EL (cell line): ENCODE measurements at places on chromosomes 16 and 17.

- no peak for DNase-seq
These were observed 190.2 kb downstream of the IRX5 start for GRCh38 chr16:55120826-55121225.

GRCh38 chr17:79038545-79039135 is 14.7 kb downstream of the C1QTNF1 start:
- peak; percentile 91 for DNase-seq

DNA sequence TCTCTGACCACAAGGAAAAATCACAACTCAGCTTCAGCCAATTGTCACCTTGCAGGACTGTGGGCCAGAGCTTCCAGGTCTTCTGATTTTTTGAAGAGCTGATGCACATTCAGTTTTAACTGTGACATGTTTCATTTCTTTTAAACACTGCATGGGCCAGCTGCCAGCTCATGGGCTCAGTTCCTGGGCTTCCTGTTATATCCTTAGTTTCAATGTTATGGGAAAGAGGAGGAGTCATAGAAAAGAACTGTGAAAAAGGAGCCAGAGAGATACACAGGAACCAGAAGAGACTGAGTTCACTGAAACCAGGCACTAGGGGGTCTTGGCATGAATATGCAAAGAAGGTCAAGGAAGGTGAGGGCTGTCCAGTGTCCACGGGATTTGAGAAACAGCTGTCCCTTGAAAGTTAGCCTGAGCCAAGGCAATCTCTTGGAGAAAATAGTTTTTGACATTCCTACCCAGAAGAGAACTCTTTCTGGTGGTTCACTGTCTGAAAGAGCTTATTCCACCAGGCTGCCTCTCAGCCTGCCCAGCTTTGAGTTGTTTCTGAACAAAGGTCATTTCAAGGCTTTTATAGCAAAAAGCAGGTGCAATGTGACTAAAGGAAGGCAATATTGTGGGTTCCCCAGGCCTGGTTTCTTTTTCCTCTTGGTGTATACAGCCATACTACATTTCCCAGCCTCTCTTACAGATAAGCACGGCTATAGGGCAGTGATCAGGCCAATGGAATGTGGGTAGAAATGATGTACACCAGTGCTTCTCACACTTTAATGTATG is 10.5 kb downstream of the PDILT start:
- DNase-seq = no peak

DNA sequence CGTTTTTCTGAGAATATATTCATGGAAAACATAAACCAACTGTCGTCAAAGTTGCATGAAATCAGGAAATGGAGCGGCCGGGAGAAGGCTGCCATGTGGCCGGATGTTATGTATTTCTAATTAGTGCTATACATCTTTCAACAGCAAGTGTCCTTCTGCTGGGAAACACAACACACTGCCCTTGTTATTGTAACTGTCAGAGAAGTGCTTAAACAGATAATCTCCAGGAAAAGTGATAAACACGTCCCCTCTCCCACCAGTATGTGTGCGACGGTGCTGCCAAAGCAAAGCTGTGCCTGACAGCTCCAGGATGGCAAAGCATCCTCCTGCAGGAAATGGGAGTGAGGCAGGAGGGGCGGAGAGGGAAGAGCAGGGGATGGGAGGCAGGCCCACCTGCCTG is 111.8 kb downstream of the SMG6 start:
- DNase-seq = no peak

DNA sequence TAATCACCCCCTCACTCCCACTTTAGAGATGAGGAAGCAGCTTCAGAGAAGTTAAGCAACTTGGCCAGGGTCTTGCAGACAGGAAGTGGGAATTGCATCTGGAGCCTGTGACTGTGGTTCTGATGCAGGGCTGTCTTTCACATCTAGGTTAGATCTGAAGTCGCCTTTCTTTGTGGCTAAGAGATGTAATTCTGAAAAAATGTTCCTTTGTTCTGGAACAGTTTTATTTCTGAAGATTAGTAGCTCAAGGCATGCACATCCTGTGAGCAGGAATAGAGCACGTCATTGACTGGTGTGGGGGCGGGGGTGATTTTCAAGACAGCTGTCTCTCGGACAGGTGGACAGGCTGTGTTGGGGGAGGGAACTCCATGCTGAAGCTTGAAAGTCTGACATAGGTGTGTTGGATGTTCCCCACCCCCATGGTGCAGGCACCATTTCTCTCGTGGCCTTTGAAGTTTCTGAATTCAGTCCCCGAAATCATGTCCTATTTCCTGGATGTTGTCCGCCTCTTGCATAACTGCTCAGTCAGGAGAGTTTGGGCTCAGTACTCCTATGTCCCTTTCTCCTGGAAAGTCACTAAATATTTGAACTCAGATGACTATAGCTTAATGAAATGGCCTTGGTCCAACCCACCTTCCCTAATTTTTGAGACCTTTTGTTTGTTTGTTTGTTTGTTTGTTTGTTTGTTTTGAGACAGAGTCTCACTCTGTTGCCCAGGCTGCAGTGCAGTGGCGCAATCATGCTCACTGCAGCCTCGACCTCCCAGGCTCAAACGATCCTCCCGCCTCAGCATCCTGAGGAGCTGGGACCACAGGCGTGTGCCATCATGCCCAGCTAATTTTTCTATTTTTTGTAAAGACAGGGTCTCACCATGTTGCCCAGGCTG is 21.0 kb upstream of the HERPUD1 start:
- peak; percentile 89 for DNase-seq

- peak; percentile 81 for DNase-seq
These were observed 6.5 kb upstream of the LLGL1 start for GRCh38 chr17:18218756-18219415.

- DNase-seq = no peak
These were observed 529.5 kb upstream of the RBFOX1 start for GRCh38 chr16:6803176-6803575.

- DNase-seq = no peak
These were observed 10.7 kb downstream of the SPNS2 start for GRCh38 chr17:4509401-4509800.

GRCh38 chr16:89104930-89105571 is 11.4 kb downstream of the ACSF3 start:
- DNase-seq = no peak

DNA sequence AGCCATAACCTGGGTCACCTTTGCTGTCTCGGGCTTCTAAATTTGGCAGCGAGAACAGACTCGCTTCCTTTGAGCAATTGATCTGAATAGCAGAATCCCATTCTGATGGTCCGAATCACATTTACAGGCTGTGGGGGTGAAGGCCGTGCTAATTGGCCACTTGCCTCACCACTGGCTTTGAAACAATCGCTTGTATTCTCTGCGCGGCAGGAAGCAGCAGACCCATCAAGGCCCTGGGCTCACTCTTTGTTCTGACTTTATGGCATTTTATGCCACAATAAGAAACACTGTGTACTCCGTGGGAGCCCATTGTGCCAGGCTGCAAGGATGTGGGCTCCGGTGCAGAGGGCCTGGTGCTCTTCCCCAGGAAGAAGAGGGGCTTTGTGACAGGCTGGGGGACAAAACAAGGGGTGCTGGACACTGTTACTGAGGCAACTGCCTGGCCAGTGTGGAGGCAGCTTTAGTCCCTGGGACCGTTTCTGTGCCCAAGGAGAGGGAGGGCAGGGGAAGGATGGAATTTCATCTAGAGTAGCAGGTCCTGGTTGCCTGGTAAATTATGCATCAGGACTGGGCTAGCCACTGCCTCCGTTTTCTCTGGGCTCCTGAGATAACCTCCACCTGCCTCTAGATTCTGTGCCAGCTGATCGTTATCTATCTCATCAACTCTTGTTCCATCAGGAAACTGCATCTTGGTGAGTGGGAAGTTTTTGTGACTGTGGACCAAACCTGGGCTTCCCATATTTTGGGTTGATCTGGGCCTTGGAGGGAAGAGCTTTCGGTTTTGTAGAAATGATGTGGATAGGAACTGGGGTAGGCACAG is 78.5 kb downstream of the MRC2 start:
- DNase-seq = peak; percentile 51

DNA sequence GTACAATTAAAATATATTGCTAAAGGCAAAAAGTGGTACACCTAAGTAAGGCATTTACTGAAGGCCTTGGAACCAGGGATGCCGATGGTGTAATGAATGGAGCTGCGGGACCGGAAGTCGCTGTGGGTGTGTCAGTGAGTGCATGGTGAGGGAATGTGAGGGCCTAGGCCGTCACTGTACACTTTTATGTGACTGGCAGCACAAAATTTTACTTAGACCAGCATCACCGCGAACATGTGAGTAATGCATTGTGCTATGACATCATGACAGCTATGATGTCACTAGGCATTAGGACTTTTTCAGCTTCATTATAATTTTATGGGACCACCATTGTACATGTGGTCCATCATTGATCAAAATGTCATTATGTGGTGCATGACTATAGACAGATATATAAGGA is 14.7 kb downstream of the ALOX15B start:
- no peak for DNase-seq

DNA sequence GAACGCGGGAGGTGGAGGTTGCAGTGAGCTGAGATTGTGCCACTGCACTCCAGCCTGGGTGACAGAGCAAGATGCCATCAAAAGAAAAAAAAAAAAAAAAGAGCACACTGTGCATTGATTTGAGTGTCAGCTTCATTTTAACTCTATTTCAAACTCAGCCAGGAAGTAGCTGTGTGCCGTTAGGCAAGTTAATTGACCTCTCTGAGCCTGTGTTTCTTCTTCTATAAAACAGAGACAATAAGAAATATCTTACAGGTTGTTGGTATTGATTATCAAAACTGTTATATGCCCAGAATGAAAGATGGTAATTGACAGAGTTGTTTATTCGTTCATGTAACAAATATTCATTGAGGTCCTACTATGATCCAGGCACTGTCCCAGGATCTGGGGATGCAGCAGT is 83.3 kb downstream of the CMC2 start:
- DNase-seq = no peak

GRCh38 chr16:55055262-55055661 is 124.6 kb downstream of the IRX5 start:
- DNase-seq = no peak

DNA sequence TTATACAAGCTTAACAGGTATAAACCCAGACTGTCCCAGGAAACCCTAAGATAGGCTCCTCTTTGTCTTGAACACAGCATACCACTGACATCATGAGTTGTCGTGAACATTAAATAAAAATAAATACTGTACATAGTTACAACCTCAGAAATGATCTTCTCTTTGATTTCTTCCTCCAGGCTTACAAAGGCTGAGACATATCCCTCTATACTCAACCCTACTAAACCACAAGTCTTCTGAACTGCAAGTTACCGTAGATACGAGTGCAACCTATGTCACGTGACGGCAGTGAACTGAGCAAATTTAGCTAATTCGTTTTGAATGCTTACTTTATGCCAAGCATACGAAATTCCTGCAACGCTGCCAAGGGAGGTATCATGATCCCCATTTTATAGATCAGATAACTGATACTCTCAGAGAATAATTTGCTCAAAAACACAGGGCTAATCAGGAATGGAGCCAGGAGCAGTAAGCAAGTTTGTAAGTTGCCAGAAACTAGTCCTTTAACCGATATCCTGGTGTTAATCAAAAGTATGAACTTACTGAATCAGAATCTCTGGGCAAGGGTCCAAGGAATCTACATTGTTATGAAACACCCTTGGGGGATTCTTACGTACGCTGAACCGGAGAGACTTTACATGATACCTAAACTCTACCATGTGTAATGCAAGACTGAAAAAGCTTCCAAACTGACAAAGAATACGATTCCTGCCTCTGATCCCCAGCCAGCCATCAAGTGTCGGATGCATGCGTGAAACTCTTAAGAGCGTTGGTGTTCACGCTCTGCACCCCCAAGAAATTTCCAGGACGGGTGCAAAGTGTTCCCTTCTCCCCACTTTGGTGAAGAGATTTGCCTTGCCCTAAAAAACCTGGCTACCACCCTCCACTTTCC is 106.2 kb downstream of the XYLT1 start:
- peak; percentile 93 for DNase-seq

GRCh38 chr17:45108595-45109521 is 23.5 kb downstream of the PLCD3 start:
- no peak for DNase-seq

- no peak for DNase-seq
These were observed 18.6 kb downstream of the NOD2 start for GRCh38 chr16:50711862-50712559.

GRCh38 chr16:87033541-87034300 is 283.5 kb downstream of the C16orf95 start:
- no peak for DNase-seq

- DNase-seq = no peak
These were observed at the start of gene TMEM238L for GRCh38 chr17:10803830-10804475. Gene TMEM238L (minus strand): TSS chr17:10804099. CDS start chr17:10803963, 136 bp downstream.

GRCh38 chr17:75518201-75518600 is 1.9 kb downstream of the TSEN54 start:
- no peak for DNase-seq

DNA sequence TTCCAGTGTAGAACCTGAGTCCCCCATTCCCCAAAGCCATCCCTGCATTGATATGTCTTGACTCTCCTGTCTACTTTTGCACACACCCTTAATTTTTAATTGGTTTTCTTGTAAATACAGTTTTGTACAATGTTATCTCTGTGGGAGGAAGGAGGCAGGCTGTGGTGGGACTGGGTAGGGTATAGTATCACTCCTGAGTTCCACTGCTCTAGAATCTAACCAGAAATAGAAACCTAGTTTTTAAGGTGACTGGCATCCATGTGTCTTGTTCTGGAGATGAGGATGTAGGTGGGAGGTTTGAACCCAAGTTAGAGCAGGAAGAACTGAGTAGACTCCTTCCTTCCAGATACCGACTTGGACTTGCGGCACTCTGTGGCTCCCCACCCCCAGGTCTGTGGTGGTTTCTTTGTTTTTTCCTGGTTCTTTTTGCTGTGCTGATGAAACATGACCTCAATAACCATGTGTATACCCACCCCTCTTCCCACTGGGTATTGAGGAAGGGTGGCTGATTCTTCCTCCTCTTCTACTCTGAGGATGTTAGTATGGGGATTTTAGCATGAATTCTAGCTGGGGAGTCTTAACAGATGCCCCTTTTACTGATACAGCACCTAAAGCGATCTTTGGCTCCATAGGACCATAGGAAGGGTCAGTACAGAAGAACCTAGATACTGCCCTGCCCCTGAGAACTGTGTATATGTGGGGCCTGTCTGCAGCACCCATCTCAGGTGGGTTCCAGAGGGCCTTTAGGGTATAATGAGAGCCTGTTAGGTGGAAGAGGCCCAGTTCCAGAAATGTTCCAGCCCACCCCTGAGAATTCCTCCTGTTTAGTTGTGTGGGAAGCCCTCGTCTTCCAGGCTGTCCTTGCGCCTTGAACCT is 48.7 kb downstream of the SF3B3 start:
- DNase-seq = no peak

DNA sequence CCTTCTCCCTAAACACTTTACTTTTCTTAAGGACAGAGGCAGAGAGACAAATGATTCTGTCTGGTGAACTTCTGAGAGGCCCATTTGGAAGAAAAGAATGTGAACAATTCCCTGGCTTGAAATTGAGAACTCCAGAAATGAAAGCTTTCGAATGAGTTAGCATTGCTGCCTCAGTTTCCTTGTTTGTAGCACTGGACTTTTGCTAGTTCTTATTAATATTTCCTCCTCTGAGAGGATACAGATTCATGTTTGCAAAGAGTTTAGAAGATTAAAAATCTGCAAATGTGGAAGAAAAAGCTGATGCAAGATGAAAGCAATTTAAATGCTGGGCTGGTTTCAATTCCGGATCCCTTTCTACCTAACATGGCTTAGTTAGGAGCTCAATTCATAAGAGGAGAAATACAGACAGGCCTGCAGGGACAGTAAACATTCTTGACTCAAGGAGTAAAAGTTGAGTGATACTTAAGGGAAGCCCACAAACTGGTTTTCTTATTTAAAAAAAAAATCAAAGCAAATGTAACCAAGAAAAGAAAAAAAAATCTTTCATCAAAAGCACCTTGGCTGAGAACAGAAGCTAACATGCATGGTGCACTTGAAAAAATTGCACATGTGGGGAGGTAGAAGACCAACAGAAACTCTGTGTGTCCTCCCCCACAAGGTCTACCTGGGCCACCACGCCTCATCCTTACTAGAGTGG is 27.1 kb downstream of the HNF1B start:
- no peak for DNase-seq

- no peak for DNase-seq
These were observed 43.7 kb downstream of the TNRC6C start for GRCh38 chr17:78002166-78002565.
